ENCODE measurements at places on chromosomes 1 and 21. TPM values are rescaled to one million over a fixed set of nuclear protein-coding genes. Genes with fewer than 3 reads are reported as not detected.

DNA sequence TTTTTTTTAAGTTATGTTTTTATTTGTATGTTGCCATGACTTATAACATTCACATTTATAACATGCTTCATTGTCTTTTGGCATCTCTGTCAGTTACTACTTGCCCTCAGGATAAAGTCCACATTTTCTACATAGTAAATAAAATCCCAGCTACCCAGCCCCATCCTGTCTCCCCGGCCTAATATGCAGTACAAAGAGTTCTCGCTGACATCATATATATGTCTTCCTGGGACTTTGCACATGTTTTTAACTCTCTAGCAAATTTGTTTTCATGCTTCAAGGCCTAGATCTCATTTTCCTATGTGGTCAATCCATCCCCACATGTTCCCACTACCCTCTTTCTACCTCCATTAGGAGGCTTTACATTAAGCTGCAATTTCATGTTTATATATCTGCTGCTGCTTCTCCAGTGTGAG lies 33.0 kb upstream of the IVNS1ABP start:
- H3K4me3 ChIP-seq: no peak overlapping the region
- H3K27me3 ChIP-seq: no peaks in the 10 kb centered on the region
- no peaks in the 10 kb centered on the region for H3K36me3 ChIP-seq
- no peak for DNase-seq
- no peak overlapping the region for H3K27ac ChIP-seq
- no peaks in the 10 kb centered on the region for H3K4me1 ChIP-seq

- DNase-seq: no peak
- H3K4me1 ChIP-seq: no peaks in the 10 kb centered on the region
- H3K27ac ChIP-seq: no peak overlapping the region
- no peak overlapping the region for H3K4me3 ChIP-seq
- no peaks in the 10 kb centered on the region for H3K27me3 ChIP-seq
These were observed 11.7 kb upstream of the LRRC52 start for GRCh38 chr1:165532053-165532452.

The FCRLB gene
- 3.8 TPM for total RNA-seq

- H3K4me1 ChIP-seq: peaks cover 81% of the 10 kb centered on the region
- H3K4me3 ChIP-seq: no peak overlapping the region
- H3K36me3 ChIP-seq: no peaks in the 10 kb centered on the region
- DNase-seq: no peak
- H3K27ac ChIP-seq: peak overlapping the region; percentile 78
These were observed 3.7 kb downstream of the E2F2 start for GRCh38 chr1:23527366-23527765.

- no peaks in the 10 kb centered on the region for H3K36me3 ChIP-seq
- no peaks in the 10 kb centered on the region for H3K4me1 ChIP-seq
- no peak overlapping the region for H3K4me3 ChIP-seq
These were observed 59.3 kb downstream of the GPR88 start for GRCh38 chr1:100597061-100597741.
